ENCODE measurements at places on chromosomes 2 and 18.

- DNase-seq: no peak
Observed at GRCh38 chr2:197073701-197074433, 147.4 kb upstream of the PGAP1 start.

DNA sequence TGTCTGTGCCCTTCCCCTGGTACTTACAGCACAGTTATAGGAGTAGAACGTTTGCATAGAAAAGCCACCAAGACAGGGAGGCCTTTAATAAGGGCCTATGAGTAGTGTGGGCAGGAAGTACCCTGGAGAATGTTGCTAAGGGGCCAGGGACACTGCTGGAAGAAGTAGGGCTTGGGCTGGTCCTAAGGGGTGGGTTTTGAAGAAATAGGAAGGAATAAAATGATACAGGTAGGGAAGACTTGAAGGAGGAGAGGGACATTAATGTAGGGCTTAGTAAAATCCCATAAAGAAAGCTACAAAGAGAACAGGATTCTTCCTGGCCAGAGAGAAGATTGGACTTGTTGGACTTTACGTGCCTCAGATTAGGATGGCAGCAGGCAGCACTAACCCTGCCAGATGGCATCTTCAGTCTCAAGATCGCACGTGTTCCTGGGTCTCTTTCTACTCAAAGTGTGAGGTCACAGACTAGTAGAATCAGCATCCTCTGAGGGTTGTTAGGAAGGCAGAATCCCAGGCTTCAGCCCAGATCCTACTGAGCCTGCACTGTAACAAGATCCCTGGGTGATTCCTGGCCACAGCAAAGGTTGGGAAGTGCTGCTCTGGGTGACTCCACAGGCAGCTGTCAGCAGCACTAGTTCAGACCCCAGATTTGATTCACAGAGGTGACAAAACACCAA, 39.2 kb downstream of the EPAS1 start:
- DNase-seq: no peak

DNA sequence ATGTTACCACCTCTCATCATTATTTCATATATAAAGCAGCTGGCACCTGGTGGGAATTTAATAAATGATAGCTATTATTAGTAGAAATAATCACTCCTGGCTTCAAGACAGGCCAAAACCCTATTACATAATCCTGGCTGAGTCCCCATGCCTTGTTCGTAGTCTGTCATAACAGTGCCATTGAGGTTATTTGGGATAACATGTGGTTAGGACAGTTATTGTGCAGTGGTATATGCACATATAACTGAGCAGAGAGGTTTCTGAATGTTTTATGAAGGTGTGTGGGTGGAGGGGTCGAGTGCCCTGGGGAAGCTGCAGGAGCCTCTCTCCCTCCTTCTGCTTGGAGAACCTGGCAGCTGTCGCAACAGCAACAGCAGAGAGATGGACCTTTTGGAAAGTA, 162.4 kb upstream of the NABP1 start:
- no peak for DNase-seq

- peak; percentile 32 for DNase-seq
Observed at GRCh38 chr2:37376421-37377186, 32.2 kb downstream of the QPCT start.

DNA sequence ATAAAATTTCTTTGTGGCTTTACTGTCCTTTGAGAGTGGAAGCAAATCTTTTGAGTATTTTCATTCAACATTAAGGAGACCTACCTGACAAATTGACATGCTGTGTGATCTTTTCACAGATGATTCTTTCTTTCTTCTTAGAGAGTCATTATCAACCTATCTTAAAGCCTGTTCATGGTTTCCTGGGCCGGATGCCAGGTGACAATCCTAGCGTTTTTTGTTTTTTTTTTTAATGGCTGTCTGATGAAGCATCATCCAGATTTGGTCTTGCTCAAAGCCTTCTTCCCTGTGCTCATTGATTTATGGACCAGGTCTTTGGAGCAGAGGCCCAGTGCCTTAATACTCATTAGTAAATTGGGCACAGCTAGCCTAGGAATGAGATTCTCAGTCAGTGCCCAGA, 9.8 kb upstream of the MGAT5 start:
- DNase-seq: no peak

DNA sequence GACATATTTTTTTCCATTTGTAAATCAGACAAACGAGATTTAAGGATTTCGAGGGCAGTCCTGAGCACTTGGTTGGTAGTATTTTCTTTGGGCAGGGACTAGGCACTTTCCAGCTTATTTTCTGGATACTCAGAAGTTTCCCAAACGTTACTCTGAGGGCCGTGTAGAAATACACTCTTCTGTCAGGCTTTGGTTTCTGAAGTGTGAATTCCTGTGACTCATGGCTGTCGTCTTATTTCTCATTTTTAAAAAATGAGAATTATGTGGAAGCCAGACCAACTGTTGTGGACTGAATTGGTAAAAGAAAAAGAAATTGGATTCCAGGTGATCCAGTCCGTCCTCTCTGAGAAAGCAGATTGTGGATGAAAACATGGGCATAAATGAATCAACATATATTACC, 658.6 kb upstream of the FANCL start:
- no peak for DNase-seq

DNA sequence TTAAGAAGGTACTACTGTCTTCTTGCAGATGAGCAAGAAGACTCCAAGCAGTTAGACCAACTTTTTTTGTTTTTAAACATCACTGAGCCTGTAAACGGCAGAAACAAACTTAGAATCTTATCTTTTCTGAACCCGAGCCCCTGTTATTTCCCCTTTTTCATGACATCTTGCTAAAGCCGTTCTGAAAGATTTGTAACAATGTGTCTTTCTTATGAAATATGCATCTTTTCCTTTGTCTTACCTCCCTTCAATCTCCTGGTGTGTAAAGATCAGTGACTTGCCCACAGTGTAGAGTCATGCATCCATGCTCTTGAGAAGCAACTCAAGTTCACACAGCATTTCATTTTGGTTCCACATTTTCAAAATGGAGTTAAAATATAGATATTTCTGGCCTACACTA, 288.8 kb upstream of the CELF4 start:
- no peak for DNase-seq

GRCh38 chr2:14336759-14337382, 295.6 kb upstream of the LRATD1 start:
- no peak for DNase-seq

DNA sequence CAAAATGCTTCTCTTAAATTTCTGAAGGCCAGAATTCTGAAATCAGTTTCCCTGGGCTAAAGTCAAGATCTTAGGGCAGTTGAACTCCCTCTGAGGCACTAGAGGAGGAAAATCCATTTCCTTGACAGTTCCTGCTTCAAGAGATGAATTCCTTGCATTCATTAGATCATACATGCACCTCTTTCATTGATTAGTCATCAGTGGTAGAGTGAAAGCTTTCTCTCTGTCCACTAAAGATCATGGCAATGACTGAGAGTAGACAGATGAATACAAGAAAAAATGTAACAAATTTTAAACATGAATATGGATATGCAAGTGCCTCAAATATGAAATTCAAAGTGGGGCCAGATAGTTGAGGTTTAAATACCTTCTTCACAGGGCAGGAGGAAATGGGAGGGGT, 693.4 kb upstream of the TMEFF2 start:
- no peak for DNase-seq

GRCh38 chr2:16067444-16067843, 127.1 kb downstream of the MYCN start:
- DNase-seq: no peak

DNA sequence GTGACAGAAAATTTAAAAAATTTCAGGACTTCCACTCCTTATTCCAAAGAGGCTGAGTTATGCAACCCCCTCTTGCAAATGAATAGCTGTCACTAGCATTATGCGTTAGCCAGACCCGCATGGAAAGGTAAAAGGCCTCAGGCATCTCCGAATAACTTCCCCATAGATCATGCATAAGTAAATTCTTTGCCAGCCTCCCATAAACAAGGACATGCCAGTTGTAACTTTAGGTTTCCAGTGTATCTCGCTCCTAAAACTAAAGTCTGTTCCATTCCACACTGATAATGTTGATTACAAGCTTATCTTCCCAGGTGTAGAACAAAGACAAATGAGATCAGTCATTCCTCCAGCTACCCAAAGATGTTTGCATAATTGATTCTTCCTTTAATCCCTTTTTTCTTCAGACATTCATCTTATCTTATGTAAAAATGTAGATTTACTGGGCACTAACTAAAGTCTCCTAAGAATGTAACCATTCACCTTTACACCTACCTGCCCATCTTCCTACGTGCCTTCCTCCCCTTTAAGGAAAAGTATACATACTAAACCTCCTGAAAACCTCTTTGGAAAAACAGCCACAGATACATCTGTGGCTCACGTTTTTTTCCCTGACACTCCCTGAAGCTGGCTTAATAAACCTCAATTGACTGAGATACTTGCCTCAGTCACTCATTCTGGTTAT, 13.6 kb upstream of the NFU1 start:
- no peak for DNase-seq

DNA sequence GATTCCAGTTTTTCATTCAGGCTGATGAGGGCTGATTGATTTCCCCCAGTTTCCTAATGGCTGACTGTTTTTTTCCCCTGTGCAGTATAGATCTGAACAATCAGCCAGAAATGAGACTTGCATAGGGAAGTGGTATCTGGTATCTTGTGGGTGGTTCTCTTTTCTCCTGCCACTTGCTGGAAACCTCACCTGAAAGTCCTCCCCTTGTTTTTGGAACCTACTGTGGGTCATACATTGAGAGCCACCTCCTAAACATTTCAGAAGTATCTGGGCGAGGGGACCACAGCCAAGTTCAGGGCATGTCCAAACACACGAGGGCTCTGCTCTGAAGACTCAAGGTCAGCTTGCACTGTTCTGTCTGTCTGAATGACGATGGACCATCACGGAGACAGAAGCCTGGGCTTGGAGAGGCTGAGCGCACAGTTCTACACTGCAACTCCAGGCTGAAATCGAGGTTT, 19.3 kb downstream of the ALPK2 start:
- DNase-seq: no peak

DNA sequence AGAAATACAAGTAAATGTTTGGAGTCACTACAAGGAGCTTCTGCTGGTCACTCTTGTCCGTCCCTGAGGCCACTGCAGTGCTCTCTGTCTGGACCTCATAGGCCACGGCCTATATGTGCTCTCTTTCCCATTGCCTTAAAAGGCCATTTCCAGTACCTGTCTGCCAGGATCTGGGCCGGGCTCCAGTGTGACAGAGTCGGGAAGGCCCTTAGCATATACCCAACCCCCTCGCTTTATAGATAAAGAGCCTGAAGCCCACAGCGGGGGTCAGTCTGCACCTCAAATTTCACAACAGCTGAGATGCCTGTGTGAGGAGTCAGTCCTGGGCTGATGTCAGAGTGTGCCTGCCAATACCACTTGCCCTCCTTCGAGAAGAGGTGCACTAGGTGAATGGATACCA, 39.9 kb downstream of the ADD2 start:
- DNase-seq: no peak

DNA sequence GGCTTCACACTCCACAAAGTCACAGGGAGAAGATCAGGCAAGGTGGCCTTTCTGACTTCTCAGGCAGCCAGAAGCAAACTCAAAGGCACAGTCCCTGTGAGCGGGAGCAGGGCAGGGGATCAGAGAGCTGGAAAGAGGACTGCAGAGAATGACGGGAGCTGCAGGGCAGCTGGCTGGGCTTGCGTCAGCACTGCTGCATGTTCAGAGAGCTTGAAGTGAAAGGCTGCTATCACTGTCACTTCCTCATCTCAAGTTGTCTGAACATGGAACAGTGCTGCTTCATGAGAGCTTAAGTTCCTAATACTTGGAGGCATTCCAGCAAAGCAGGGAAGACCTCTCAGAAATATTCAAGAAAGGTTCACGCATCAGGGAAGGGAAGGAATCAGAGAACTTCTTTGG, 20.4 kb downstream of the TGFBRAP1 start:
- DNase-seq: no peak

- no peak for DNase-seq
Observed at GRCh38 chr2:113291191-113291590, 12.5 kb upstream of the PAX8 start.

- no peak for DNase-seq
Observed at GRCh38 chr18:56532176-56532840, 106.1 kb downstream of the TXNL1 start.

DNA sequence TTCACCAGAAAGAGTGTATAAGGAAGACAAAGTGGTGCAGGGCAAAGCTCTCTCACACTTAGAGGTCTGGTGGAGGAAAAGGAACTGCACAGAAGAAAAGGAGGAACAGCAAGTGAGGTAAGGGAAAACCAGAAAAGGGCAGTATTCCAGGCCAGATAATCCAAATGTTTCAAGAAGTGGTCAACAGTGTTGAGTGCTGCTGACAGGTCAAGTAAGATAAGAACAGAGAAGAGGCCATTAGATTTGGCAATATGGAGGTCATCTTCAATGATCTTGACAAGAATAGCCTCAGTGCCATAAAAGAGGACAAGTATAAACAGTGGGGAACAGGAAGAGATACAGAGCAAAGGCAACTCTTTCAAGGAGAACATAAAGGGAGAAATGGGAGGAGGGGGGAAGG, 15.0 kb downstream of the ADD2 start:
- DNase-seq: no peak

DNA sequence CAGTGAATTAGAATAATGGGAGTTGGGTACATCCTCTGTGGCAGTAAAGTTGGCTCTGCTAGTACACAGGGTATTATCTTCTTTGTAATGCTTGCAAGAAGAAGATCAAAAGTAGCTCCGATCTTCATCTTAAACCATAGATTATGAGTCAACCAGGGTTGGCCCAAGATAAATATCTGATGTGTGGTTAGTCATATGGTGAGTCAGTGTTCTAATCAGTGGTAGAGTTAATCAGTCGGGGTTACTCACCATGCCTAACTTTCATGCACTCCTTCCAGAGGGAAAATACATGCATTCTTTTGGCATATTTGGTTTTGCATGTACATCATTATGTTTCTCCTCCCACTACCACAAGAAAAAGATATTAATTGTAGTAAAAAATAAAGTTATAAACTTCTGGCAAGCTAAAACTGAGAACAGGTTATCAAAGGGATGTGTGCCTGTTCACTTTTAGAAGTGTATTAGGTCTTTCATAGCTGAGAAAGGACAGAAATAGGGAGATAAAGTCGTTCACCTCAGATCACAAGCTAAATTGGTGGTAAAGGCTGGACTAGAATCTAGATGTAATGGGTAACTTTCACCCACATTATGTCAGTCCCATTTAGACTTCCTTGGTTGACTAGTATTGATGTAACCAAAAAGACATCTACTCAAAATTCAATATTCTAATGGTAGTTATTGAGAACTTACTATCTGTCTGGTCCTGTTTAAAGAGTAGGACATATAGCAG, 684.4 kb downstream of the IRS1 start:
- DNase-seq: no peak

GRCh38 chr2:11795590-11795989, 49.2 kb downstream of the LPIN1 start:
- no peak for DNase-seq

GRCh38 chr2:218465987-218466633, 47.2 kb downstream of the VIL1 start:
- DNase-seq: no peak

DNA sequence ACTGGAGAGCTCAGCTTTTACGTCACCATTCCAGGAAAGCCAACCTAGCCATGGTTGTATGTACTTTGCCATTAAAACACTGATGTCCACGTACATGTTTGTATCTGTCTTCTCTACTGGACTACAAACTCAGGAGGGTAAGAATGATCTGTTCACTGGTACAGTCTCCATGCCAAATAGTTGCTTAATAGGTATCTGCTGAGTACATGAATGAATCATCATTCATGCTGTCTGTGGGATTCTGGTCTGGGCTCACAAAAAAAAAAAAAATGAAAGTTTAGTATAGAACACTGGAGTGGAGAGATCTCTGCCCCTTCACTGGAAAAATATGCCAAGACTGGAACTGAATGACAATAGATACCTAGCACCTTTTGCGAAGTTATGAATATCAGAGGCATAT, 102.6 kb upstream of the ITGA4 start:
- no peak for DNase-seq

Data from NCI-H510A (cell line).